Kidney (tissue), 22 donors: ENCODE measurements at places on chromosomes 11 and 22. TPM values are rescaled to one million over a fixed set of nuclear protein-coding genes. Genes with fewer than 3 reads are reported as not detected.

DNA sequence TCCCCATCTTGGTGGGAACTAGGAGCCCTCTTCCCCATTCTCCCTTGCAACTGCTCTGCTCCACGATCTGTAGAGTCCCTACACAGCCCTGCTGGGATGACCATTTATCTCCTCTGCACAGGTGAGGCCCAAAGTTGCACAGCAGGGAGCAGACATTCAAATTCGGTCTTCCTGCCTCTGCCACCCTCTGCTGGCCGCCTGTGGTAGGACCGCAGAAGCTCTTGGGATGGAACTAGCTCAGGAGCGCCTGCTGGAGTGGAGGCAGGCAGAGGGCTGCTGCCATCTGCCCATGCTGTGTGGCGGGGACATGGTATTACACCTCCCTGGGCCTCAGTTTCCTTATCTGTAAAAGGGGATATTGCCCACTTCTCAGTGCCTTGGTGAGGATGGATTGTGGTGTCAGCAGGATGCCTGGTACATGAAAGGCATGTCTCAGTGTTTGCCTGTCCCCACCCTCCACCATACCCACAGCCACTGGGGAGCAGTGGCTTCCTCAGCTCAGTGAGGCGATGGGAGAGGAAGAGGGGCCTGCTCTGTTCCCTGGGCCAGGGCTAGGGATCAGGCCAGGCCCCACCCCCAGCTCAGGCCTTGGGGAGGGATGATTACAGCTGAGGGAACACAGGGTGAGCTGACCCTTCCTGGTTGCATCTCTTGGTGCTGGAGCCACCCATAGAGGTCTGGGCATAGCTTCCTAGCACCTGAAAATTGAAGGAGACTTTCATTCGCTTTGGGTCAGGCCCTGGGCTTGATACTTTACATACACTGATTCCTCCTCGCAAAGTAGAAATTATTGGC, 11.3 kb upstream of the OMP start:
- DNase-seq, result peak; percentile 82

DNA sequence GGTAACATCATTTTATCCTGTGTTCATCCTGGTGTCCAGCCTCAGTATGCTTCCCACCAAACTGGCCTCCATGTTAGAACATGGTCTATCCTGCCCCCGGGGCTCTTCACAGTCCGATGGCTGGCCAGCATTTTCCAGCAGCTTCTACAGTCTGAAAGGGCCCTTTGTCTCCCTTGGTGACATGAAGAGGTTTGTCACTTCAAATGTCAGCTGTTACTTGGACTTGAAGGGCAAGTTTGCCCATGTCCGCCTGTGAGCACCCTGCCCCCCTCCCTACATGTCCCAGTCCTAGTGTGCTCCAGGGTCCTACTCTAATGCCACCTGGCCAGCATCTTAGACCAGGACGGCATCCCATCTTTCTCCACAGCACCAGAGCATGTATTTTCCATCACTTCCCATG, 24.7 kb downstream of the PATZ1 start:
- no peak for DNase-seq

DNA sequence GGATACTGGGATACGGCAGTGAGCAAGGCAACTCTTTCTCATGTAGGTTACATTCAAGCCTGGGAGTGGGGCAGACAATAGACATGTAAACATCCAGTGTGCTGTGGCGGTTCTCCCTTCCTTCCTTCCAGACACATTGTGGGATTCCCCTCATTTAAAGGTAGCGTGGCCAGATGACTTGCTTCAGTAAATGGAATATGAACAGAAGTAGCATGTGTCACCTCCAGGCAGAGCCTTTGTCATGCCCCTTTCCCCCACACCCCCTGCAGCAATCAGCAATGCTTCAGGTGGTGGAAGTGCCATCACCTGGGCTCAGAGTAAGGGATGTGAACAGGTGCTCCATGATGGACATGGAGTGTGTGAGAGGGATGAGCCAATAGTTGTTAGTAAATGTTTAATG, 34.8 kb upstream of the TTC12 start:
- DNase-seq, result no peak

RNF121 gene
- total RNA-seq, result 59.4 TPM

CRACR2B gene
- 22.6 TPM for total RNA-seq
